ENCODE measurements at places on chromosomes 7 and 10. TPM values are rescaled to one million over a fixed set of nuclear protein-coding genes. Genes with fewer than 3 reads are reported as not detected.

The NYAP1 gene
- total RNA-seq = 0.68 TPM

The CPN1 gene
- not detected for total RNA-seq

The SFTPA2 gene
- total RNA-seq = 0.94 TPM

The STK17A gene
- total RNA-seq = 7.7 TPM

The TMED4 gene
- total RNA-seq = 105 TPM

The ADRB1 gene
- total RNA-seq = 1.4 TPM

The TACR2 gene
- 5.6 TPM for total RNA-seq

The UCMA gene
- total RNA-seq = not detected

The DPP6 gene
- total RNA-seq = not detected

The CRHR2 gene
- total RNA-seq = 0.34 TPM

The UNCX gene
- total RNA-seq = not detected

The TRPV6 gene
- total RNA-seq = 27.7 TPM

The FEZF1 gene
- not detected for total RNA-seq

The PPIF gene
- total RNA-seq = 108 TPM

The EZH2 gene
- total RNA-seq = 3.6 TPM

The TDRD1 gene
- 0.23 TPM for total RNA-seq

The MXI1 gene
- 34.0 TPM for total RNA-seq

The SFTPA1 gene
- 0.91 TPM for total RNA-seq

The OR2A5 gene
- total RNA-seq = not detected

The SPDYE5 gene
- 0.39 TPM for total RNA-seq

The SLC26A4 gene
- 1.4 TPM for total RNA-seq

The ZPBP gene
- 1.2 TPM for total RNA-seq

The KCNIP2 gene
- total RNA-seq = 5.7 TPM

The KAZALD1 gene
- 3.4 TPM for total RNA-seq

The TMEM176B gene
- total RNA-seq = 32.7 TPM

The ASB13 gene
- 33.8 TPM for total RNA-seq

The FANK1 gene
- 6.3 TPM for total RNA-seq

The CTTNBP2 gene
- total RNA-seq = 16.6 TPM

The MOGAT3 gene
- not detected for total RNA-seq

The FAM25C gene
- total RNA-seq = not detected

The ZNF853 gene
- total RNA-seq = 9.4 TPM

The ATRNL1 gene
- 18.4 TPM for total RNA-seq

The VAX1 gene
- total RNA-seq = not detected

The GPR26 gene
- not detected for total RNA-seq

The AKR1C3 gene
- 166 TPM for total RNA-seq

The C10orf105 gene
- 0.34 TPM for total RNA-seq

The ZNF804B gene
- total RNA-seq = not detected

The SPDYE17 gene
- total RNA-seq = not detected

The SAMD9L gene
- 15.9 TPM for total RNA-seq

The TASOR2 gene
- 99.2 TPM for total RNA-seq

The WBP1L gene
- total RNA-seq = 55.2 TPM

The POM121L12 gene
- total RNA-seq = not detected

The DEPP1 gene
- total RNA-seq = 62.7 TPM

The LMTK2 gene
- 34.1 TPM for total RNA-seq

The GOLGA7B gene
- total RNA-seq = 0.29 TPM

The SFRP5 gene
- total RNA-seq = 0.81 TPM

All from ureter (tissue), 1 donor.